NCI-H1048 (cell line): ENCODE measurements at places on chromosomes 16 and 17.

GRCh38 chr17:61260071-61260797 lies 139.4 kb upstream of the TBX2 start:
- DNase-seq, result no peak

DNA sequence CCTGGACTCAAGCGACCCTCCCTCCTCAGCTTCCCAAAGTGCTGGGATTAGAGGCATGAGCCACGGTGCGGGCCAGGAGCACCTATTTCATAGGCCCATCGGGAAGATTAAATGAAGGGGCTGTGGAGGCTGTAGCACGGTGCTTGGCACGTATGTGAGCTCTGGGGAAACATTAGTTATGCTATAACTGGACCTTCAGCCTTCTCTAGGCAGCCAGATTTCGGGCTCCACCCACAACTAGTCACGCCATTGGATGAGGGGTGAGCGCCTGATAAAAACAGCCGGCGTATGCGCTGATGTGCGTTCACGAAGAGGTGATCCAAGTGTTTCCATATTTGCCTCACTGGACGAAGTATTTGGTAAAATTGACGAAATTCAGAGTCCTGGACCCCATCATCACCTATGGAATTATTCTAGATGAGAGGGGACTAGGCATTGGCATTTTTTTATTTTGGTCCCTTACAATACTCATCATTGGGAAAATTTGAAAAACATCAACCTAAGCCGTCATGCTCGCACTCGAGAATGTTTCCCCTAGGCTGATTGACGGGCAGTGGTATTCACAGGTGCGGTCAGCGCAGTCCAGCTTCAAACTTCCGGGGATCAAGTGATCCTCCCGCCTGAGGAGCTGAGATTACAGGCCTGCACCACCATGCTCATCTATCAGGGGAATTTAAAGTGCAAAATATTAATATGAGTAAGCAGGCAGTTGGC lies 1.8 kb upstream of the ANKRD11 start:
- DNase-seq, result no peak

DNA sequence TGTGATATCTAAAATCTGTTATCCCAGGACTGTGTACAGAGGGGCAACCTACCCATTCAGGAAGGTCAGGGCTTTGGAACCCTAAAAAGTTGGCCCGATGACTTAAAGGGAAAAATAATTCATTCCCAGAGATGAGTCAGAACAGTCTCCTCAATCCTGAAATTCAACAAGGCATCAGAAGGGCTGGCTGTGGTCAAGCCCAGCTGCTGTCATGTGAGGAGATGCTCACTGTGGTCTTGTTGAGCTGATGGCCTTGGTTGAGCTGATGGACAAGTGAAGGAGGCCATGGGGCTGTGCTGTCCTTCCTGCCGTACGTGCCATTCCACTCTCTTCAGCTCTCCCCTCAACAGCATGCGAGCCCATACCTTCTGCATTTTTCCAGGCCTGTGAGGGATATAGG lies 20.9 kb upstream of the DRG2 start:
- no peak for DNase-seq

- DNase-seq, result no peak
Measured at GRCh38 chr17:73337330-73337710, 25.5 kb upstream of the CDC42EP4 start.

GRCh38 chr17:80445007-80445725 lies 30.2 kb downstream of the ENDOV start:
- no peak for DNase-seq

GRCh38 chr17:43713494-43714162 lies 45.0 kb downstream of the SOST start:
- DNase-seq, result no peak

DNA sequence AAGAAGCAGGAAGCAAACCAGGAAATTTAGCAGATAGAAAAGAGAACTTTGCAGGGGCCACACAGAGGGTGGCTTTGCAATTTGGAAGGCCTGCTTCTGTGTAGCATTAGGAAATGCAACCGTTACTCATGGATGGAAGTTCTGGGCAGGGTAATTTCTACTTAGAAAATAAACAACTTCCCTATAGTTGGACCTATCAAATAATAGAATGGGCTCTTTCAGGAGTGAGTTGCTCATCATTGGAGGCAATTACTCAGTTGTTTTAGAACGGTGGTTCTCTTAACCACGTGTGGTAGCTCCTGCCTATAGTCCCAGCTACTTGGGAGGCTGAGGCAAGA lies 25.8 kb upstream of the HS3ST2 start:
- no peak for DNase-seq

- DNase-seq, result no peak
Measured at GRCh38 chr16:8178271-8178670, 412.0 kb downstream of the TMEM114 start.

- no peak for DNase-seq
Measured at GRCh38 chr16:14148569-14148968, 77.5 kb downstream of the MRTFB start.

- no peak for DNase-seq
Measured at GRCh38 chr16:26583803-26584202, 482.9 kb upstream of the C16orf82 start.

DNA sequence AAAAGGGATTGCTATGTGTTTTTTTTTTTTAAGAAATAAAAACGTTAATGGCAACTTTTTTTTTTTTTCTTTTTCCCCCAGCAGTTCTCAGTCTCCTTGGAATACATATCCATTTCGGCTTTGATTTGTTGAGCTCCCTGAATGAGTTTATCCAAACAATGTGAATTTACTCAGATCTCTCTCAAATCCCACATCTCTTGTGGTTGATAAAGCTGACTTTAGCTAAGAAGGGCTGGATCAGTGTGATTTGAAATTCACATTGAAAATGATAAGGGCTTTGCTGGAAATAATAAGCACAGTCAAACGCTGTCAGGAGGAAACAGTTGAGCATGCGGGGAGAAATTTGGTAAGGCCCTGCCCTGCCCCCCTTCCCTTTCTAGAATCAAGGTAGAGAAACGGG lies 74.1 kb upstream of the IRX3 start:
- DNase-seq, result no peak

DNA sequence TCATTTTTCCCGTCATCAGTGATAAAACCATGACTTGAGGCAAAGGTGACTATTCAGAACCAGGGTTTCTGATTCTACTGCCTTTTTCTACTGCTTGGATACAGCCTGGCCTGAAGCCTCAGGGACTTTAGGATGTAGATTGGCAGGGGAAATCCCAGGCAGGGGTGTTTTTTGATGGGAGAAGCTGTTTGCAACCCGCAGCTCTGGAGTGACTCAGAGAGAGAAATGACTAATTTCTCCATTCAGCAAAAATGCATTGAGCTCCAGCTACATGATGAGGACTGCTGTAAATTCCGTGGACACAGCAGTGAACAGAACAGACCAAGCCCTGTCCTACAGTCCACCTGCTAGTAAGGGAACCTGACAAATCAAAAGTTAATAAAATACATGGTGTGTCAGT lies 560.6 kb downstream of the CDH13 start:
- no peak for DNase-seq

DNA sequence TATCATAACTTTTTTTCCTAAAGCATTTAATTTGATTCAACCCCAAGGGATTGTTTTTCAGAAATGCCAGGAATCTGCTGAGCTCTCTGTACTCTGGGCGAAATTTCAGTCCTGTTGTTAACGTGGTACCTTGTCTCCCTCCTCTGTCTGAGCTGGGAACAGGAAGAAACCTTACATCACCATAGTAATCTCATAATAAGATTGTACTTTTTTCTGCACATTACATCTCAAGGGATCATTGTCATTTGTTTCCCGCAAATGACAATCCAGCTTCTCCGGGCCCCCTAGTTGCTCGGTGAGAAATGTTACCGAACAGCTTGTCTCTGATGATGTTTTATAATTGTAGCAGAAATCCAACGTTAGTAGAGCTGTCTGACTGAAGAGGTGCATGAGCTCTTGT lies 152.7 kb upstream of the ERCC4 start:
- DNase-seq, result no peak

DNA sequence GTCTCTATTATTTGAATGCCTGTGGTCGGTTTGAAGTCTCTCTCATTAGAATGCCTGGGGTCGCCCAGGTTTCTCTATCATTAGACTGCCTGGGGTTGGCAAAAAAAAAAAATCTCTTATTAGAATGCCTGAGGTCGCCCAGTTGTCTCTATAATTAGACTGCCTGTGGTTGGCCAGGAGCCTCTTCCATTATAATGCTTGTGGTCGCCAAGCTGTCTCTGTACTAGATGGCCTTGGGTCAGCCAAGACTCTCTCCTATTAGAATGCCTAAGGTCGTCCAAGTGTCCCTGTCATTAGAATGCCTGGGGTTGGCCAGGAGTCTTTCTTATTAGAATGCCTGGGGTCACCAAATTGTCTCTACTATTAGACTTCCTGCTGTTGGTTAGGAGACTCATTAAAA lies 2228.4 kb downstream of the TP53TG3F start:
- DNase-seq, result no peak

DNA sequence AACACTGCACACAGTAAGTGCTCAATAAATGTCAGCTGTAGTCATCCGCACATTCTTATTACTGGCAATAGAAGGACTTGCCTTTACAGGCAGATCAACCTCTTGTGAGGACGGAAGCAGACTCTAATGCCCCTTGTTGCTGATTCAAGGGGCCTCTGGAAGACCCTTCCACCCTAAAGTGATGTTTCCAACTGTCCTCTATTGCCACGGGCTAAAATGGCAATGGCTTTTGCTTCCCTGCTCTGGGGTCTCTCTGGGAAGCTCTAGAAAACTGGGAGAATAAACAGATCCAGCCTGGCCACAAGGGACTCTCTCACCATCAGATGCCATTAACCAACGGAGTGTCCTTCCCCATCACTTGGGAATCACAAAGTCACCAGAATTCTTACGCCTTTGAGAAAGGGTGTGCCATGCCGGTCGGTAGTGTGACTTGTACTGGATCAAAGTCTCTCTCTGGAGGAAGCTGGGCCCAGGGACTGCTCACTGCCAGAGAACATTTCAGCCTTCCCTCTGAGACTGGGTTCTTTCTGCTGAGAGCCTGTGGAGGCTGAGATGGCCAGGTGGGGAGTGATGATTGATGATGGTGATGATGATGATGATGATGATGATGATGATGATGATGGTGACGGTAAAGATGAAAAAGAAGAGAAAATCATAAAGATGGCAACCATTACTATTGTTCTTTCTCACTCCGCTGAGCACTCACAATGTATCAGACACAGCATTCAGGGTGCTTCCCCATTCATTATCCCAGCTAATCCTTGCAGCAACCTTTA lies 146.8 kb downstream of the CYLD start:
- DNase-seq, result no peak

- DNase-seq, result no peak
Measured at GRCh38 chr16:71933913-71934695, 38.8 kb downstream of the IST1 start.
